ENCODE measurements at places on chromosomes 7 and 10.

DNA sequence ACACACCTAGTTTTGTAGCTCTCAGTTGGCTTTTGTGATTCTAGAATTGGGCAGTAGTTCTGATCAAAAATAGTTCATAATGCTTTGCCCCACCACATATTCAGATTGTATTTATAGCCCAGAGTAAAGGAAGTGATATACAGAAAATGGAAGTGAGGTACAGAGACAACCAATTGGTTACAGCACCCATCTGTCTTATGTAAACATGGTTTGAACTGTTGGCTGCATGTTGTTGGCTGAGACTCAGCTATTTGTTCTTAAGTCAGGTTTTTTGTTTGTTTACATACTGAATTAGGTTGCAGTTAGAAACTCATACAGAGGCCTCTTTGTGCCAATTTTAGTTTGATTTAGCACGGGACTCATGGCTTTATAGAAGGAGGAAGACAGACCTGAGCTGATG, 158.9 kb upstream of the GPR26 start:
- DNase-seq, result no peak

DNA sequence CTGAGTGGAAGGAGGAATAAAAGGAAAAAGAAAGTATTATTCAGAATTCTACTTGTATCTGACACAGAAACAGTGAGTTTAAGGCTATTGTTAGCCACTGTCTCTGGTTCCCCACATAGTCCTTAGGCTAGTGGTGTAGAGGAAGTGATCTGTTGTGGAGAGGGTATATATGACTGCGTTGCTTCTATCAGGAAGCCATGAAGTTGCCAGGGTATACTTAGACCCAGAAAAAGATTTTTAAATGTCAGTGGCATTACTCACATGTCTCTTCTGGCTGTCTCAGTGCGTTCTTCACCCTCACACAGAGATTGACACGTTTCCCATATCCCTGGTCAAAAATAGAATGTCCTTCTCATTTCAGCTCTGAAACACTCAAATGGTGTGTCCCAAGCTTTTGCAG, 72.7 kb downstream of the SEM1 start:
- DNase-seq, result no peak

- no peak for DNase-seq
Observed at GRCh38 chr10:119198438-119198837, 8.9 kb upstream of the GRK5 start.

DNA sequence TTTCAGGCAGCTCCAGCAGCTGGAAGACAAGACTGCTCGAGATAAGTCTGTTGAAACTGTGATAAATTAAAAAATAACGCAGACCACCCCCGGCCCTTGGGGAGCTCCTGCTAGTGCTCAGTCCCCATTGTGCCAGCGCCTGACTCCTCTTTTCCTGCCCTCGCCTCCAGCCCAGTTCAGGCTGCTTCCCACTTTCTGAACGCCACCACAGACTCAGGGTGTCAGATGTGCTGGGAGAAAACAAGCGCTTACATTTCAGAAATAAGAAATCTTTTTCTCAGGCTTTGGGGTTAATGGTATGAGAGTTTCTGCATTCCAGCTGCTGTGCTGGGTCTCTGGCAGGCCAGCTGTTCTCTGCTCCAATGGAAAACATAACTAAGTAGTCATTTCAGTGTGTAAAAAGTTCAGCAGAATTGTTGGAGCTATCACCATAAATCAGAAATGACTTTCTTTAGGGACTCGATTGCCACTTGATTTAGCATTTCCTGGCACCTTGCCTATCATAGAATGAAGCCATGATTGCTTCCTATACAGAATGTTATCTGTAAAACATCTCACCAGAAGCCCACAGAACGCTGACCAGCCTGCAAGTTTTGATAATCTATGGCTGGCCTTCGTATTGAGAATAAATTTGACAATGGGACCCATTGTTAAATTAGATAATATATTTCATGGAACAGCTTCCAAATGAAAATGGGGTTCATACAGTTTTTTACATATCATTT, 257.0 kb upstream of the ZNF32 start:
- no peak for DNase-seq

GRCh38 chr10:29130190-29130673, 158.6 kb upstream of the LYZL1 start:
- no peak for DNase-seq

DNA sequence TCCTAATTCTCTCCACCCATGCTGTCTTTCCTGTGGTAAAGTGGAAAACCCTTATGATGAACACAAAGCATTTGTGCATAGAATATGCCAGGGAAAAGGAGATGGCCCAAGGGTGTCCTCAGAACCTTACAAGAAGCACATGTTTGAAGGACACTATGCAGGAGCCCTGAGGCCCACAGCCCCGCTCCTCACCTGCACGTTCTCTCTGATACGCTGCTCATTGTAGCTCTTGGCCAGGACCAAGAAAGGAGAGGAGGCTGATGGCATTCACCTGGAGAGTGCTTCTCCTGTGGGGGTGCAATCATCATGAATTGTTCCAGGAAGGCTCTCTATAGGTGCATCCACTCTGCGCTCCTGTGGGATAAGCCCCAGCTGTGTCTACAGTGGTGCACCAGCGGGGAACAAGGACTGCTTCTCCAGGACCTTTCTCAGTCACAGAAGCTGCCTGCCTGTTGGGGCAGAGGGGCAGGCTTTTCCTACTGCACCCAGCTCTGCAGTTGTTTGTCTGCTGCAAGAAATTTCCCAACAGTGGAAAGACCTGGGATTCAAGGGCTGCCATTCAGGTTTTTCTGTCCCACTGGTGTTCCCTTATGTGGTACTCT, 19.9 kb downstream of the AKR1C2 start:
- DNase-seq, result no peak

DNA sequence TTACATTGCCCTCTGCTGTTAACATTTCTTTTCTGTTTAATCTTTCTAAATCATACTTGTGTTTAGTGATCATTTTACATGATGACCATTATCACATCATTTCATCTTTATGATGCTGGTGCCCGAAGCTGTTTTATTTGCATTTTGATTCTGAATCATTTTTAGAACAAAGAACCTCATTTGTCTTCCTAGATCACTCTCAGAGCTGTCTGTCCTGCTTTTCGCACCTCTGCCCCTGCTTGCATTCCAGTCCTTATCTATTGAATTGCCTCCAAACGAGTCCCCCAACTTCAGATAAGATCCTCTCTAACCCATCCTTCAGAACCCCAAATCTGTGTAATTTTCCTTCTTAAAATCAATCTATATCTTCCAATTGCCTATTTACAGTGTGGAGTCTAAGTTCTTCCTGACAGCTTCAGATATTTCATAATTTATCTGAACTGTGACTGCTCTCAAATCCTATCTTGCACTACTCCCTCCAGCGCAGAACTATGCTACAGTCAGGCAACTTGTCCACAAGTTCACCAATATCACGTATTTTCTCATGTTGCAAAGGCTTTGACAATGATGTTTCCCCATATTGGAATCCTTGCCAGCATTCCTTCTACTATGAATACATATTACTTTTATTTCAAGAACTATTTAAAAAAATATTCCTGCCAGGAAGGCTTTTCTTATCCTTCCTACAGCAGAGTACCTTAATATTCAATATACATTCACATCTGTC, 346.5 kb upstream of the CACNA2D1 start:
- no peak for DNase-seq

DNA sequence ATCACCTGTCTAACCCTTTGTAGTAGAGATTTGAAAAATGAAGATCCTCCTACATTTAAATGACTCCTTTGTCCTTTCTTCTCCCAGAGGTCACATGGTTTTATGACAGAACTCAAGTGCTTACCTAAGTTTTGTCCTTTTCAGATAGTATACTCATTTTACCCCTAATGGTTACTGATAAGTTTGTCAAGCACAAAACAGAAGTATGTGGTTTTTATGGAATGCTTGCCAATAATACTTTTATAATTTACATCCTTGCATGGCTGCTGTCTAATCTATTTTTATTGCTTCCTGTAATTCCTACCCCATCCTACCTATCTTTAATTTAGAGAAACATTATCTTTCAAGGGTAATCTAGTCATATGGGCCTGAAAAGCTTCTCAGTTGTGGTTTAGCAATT, 37.5 kb downstream of the HELLS start:
- no peak for DNase-seq

GRCh38 chr7:101941481-101942383, 124.3 kb downstream of the CUX1 start:
- no peak for DNase-seq

- DNase-seq, result no peak
Observed at GRCh38 chr10:117762819-117763172, 220.2 kb downstream of the EMX2 start.

DNA sequence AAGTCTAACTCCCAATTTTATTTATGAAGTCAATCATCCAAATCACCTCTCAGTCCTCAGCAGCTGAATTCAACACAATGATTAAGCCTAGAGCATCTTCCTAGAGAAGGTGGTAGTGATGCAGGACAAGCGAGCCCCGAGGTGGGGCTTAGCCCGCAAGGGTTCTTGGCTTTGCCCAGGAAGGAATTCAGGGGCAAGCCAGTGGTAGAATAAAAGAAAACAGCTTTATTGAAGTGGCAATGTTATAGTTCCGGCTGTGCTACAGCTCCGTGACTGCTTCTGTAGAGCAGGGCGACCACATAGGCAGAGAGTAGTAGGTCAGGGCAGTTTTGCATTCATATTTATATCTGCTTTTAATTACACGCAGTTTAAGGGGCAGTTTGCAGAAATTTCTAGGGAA, 18.1 kb downstream of the IL2RA start:
- no peak for DNase-seq

DNA sequence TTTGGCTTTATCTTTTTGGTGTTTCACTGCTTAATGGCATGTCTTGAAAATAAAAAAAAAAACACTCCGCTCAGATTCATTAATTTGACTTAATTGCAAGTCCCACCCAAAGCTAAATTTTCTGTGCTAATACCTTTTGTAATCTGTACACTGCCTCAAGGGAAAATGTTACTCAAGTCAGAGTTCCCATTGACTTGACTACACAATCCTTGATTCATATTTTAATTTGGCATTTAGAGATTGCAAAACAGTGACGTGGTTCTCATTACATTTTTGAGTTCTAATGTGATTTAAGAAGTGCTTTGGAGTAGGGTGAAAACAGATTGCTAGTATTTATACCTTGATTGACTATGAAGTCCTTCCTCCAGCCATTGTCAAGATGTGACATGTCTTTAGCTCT, 21.3 kb upstream of the LIPM start:
- no peak for DNase-seq

GRCh38 chr7:101813402-101814019, 3.9 kb upstream of the CUX1 start:
- DNase-seq, result no peak

DNA sequence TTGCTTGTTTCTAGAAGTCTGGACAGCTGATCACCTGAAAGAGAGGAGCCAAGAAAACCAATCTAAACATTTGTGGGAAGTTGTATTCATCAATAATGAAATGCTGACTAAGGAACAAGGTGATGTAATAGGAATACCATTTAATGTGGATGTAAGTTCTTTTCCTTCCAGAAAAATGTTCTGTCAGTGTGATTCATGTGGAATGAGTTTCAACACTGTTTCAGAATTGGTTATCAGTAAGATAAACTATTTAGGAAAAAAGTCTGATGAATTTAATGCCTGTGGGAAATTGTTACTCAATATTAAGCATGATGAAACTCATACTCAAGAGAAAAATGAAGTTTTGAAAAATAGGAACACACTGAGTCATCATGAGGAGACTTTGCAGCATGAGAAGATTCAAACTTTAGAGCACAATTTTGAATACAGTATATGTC, 39.8 kb upstream of the ZNF37A start:
- no peak for DNase-seq

DNA sequence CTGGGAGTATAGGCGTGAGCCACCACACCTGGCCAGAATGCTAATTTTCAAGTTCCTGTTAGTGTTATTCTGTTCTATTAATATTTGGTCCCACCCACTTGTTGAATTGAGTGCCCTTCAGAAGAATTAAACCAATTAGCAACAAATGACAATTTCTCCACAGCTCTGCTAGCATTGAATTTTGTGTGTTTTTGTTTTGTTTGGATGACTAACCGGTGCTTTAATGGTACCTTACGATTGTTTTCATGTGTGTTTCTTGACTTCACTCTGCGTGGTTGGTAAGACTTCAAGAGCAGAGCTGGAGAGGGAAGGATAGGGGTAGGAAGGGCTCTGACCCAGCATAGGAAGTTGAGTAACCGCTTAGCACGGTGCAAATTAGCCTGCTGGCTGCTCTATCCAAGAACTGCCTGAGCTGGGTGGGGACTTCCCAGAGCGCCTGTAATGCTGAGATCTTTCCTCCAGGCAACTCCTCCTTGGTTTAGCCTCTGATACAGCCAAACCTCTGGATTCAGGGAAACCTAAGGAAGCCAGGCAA, 4.6 kb downstream of the ARPC1B start:
- no peak for DNase-seq

GRCh38 chr10:62578916-62579315, 204.7 kb downstream of the ZNF365 start:
- DNase-seq, result no peak

DNA sequence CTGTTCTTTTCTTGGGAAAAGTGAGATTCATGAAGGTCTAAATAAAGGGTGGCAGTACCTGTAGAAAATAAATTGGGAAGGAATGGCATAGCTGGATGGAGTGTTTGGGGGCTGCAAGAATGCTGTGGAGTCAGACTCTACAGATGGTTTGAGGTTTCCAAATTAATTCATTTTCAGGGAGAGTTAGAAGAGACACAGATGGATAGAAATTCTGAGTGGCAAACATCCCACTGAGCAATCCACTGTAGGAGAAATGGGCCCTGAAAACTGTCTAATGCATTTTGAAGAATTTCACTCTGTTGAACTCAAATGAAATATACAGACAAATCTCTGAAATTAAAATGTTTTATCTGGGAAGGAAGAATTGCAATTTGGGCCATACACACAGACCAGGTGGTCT, 16.9 kb upstream of the NFE2L3 start:
- no peak for DNase-seq

- DNase-seq, result no peak
Observed at GRCh38 chr7:65892835-65893234, 20.0 kb downstream of the VKORC1L1 start.

DNA sequence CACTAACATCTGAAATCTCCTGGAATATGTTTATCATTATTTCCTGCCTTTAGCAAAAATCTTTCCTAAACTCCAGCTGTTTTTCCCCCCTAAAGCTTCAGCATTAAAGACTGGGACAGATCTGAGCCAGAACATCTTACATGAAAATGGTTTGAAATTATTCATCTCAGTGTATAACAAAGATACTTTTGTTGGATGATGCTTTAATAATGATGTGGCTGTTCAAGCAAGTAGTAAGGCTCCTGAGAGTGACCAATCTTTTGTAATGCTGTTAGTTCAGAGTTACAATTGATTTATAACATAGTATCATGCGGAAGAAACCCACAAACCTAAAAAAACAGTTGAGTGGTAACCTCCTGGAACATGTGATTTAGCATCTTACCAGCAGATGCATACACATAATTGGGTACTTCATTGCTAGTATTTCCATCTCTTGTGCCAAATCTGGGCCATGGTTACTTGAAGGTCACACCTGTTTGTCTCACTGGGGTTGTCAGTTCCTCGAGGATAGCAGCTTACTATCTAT, 1.5 kb downstream of the BZW2 start:
- no peak for DNase-seq

GRCh38 chr7:104900525-104901239, 113.3 kb upstream of the KMT2E start:
- DNase-seq, result no peak

- no peak for DNase-seq
Observed at GRCh38 chr10:83607959-83608745, 531.2 kb upstream of the GHITM start.

GRCh38 chr7:86653919-86654659, 10.4 kb downstream of the GRM3 start:
- DNase-seq, result peak; percentile 32

All from posterior cingulate gyrus (tissue), 11 donors.